Myocyte (in vitro differentiated cells): ENCODE measurements at places on chromosomes 4 and X. TPM values are rescaled to one million over a fixed set of nuclear protein-coding genes. Genes with fewer than 3 reads are reported as not detected.

The LUZP4 gene
- not detected in 2 replicates for total RNA-seq

The TMPRSS11A gene
- not detected in 2 replicates for total RNA-seq

The PLK4 gene
- 0.47 and 2.1 TPM in 2 replicates for total RNA-seq

The YY2 gene
- 0.37 and 0.68 TPM in 2 replicates for total RNA-seq

The F8A2 gene
- 0.36 TPM in 1 of 2 replicates, not detected in the other for total RNA-seq
